ENCODE measurements at places on chromosomes 13 and 19.

GRCh38 chr13:28044608-28045007, 55.8 kb downstream of the FLT3 start:
- DNase-seq = no peak

DNA sequence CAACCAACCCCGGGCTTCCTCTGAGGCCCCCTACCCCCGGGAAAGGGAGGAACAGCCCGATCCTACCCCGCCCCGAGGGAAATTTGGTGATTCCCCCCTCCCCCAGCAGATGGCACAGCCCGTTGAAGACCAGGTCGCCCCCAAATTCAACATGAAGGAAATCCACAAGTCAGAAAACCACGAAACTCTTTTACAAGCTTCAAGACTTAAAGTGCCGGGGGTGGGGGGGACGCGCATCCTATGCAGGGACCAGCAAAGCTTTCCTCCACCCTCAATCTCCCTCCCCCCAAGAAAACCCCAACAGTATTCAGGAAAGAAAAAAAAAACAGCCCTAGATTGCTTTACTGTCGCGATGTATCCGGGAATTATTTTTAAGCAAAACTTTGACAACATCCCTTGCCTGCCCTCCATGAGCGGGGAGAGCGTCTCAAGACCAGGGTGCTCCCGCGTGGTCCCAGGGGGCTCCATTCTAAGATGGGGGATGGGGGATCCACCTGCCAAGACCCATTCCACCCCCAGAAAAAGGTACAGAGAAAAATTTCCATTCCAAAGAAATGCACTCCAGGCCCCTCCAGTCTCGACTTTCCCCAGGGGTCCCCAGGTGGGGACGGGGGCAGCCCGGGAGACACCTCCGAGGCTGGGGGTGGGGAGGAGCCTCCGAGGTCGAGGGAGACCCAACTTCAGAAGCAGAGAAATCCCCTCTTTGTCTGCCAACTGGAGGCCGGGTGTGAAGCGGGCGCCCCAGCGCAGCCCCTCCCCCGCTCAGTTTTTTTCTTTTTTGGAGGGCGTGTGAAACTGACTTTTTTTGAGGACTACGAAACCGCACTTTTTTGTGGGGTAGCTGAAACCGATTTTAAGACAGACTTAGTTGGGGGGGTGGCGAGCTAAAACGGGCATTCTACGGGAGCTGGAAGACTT, 1.5 kb downstream of the TCF3 start:
- DNase-seq = peak; percentile 84

GRCh38 chr13:66036024-66036614, 1194.0 kb downstream of the PCDH9 start:
- DNase-seq = no peak

GRCh38 chr19:55376241-55376933, at the start of gene TMEM190:
Gene TMEM190, plus strand, starts transcription at chr19:55376826. Its CDS starts 28 bp downstream, at chr19:55376854.
- DNase-seq = no peak

DNA sequence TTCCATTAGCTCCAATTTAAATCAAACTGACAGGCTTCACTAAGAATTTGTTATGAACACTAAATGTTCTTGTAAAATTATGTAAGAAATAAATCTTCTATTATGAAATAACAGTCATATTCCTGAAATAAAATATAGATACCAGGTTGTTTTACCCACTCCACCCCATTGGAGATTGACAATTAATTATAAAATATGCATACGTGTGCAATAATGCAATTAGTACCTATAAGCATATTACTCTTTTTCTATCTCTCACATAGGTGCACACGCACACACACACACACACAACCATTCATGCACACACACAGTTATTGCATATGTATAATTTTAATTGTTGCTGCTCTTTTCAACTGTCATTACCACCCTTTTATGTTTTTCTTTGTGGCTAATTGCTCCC, 395.7 kb downstream of the SLITRK5 start:
- DNase-seq = no peak

GRCh38 chr13:60016229-60016628, 147.5 kb downstream of the DIAPH3 start:
- DNase-seq = no peak

DNA sequence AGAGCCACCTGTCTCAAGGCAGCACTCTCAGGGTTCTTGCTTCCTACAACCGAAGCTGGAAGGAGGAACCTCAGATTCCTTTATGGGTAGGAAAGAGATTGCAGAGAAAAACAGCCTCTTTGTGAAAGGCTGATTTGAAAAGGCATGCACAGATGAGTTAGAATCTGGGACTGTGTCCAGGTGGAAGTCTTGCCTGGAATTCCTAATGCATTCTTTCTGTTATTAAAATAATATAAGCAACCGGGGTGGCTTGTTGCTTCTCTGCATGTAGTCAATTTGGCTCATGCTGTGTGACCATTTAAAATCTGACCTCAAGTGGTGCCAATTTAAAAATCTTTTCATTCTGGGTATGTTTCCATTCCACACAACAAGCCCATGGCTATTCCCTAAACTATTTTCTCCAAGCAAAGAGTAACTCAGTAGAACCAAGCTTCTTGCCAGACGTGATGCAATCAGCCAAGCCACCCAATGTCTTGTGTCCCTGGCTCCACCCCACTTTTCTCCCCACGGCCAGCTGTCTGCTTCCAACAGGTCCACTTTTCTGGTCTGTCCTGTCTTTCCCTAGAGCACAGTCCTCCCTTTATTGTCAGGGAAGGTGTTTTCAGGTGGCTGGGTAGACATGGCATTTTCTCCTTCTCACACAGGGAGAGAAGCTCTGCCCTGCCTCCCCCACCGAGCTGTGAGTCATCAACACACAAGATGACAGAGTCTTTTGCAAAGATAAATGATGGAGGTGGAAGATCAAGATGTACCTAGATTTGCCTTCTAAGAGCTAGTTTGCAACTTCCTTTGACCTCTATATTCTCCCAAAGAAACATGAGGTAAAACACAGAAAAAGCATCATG, 394.3 kb downstream of the FOXO1 start:
- no peak for DNase-seq

GRCh38 chr19:38193445-38193844, 30.6 kb downstream of the DPF1 start:
- DNase-seq = no peak

- DNase-seq = no peak
These were observed 748 bp downstream of the RAB4B start for GRCh38 chr19:40778706-40779284.

DNA sequence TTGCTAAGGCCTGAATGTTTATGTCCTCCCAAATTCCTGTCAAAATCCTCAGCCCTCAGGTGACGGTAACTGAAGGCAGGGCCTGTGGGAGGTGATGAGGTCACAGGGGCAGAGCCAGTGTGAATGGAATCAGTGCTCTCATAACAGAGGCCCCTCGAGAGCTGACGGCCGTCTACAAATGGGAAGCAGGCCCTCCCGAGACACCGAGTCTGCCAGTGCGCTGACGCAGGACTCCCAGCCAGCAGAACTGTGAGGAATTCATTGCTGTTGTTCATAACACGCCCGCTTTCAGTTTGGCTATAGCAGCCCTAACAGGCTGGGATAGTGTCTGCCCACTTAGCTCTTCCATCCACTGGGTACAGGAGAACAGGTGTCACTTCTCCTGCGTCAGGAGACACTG, 41.2 kb downstream of the CARS2 start:
- DNase-seq = no peak

DNA sequence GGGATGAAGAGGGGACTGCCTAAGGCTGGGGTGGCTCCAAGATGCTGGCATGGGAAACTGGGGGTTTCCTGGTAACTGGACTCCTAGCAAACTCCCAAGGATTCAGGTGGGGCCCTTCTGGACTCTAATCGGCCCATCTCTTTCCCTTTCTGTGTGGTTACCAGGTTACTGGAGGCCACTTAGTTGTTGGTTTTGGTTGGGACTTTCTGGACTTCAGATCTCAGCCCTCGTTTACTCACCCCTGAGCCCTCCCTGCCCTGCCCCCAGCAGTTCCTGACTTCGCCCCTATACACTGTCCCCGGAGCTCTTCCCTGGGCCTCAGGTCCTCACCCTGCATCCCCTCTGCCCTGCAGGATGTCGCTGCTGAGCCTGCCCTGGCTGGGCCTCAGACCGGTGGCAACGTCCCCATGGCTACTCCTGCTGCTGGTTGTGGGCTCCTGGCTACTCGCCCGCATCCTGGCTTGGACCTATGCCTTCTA, 328 bp downstream of the CYP4F12 start:
- no peak for DNase-seq

DNA sequence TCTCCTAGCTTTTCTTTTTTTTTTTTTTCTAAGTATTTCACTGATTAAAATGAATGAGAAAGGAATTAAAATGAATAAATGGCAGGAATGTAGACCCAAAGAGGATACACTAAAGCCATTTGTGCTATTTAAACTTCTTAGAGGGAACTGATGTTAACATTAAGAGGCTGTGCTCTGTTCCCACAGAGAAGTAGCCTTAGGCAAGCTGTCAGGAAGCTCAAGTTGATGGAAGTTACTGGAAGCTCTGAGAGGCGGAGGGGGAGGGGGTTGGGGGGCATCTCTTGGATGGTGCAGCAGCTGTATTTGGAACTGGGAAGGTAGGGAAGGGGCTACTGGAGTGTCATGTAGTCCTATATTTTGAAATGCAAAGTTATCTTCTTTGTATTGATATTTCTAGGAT, 168.2 kb downstream of the DNAJC15 start:
- DNase-seq = no peak

DNA sequence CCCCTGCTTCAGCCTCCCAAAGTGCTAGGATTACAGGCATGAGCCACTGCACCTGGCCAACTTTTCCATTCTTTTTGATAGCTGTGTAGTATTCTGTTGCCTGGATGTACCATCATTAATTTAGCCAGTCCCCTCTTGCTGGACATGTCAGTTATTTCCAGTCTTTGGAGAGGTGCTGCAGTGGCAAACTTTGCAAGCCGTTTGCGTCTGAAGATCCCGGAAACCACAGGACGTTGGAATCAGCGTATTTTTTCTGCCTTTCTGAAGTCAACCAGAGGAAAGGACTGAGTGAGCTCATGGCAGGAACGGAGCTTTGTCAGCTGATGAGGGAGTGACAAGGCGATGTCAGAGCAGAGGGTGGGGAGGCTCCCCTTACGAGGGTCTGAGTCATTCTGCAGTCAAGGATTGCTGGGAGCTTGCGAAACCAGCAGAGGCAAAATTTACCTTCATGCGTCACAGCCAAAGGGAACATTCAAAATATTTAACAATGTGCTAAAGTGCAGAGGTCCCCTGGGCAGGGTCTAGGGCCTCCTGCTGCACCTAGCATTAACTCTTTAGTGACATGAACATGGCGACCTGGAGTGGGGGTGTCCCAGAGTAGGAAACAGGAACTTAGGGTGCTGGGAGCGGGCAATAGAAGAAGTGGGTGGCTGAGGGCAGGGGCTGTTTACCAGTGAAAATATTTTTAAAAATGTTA, 5.6 kb downstream of the C5AR1 start:
- no peak for DNase-seq

DNA sequence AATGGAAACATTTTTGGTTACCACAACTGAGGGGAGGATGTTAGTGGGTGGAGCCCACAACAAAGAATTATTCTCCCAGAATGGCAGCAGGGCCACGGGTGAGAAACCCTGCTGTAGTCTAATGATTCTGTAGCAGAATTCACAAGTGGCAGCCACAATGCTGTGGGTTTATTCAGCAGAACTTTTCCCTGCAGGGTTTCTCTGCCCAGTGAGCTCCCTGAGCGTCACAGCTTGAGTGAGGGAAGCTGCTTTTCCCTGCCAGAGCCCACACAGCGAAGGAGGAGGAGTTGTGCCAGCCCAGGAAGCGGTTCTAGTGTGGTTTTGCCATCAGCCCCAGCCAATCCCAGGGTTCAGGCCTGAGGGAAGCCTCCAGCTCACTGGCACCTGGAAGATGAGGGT, 4.4 kb downstream of the ATP12A start:
- DNase-seq = peak; percentile 44

GRCh38 chr19:1133471-1133929, 29.7 kb downstream of the GPX4 start:
- DNase-seq = peak; percentile 72

GRCh38 chr13:24632382-24633121, 47.7 kb upstream of the ATP12A start:
- DNase-seq = no peak

DNA sequence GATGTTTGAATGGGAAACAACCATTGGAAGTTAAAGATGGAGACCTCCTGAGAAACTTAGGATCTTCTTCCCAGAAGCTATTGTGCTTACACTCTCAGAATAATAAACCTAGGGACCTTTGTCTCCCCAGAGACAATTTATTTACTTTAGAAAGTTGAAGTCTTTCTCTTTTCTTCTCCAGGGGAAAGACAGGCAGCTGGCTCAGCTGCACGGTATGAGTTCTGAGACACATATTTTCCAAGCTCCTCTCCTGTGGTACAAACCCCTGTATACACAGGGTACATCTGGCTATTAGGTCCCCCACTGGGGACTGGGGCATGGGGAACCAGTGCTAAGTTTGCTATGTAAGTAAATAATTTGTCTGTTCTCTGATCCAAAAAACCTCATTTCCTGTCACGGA, 67.5 kb upstream of the POSTN start:
- DNase-seq = no peak

All from GM13977 (cell line).